NCI-H2227 treated with DMSO at 0.1 percent for 48 hours (cell line): ENCODE measurements at places on chromosomes 7 and 10.

GRCh38 chr7:127375631-127376030 is 16.9 kb downstream of the ZNF800 start:
- DNase-seq, result no peak

DNA sequence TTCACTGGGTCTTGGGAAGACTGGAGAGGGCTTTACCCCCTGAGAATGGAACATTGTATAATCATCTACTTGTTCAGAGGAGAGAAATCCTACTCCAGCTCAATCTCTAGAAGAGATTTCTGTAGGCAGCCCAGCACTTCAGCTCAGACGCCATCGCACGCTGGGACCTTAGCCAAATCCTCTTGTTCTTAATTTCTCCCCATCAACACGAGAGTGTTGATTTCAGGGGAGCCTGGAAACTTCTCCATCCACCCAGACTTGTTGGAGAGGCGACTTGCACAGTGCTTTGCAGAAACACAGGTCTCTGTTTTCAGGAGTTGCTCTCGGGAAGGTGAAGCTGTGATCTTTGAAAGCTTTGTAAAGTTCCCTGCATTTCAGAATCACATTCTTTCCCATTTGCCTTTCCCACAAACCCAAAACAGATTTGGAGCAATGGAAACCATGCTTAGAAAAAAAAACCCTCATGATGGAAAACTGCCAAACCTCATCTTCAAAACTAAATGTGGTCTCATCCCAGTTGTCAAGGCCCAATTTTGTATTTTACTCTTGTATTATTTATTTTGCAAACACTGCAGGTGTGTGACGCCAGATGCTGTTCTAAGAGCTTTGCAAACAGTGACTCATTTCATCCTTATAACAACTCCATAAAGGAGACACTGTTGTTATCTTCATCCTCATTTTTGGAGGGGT is 60.9 kb downstream of the CALML3 start:
- no peak for DNase-seq

- DNase-seq, result no peak
These were observed 87.3 kb upstream of the TES start for GRCh38 chr7:116122972-116123595.

GRCh38 chr7:15218261-15218660 is 315.7 kb upstream of the DGKB start:
- DNase-seq, result no peak
